ENCODE measurements at places on chromosomes 3 and 15.
A peak's percentile ranks its signal among the peaks of the same experiment; 100 is the strongest.

DNA sequence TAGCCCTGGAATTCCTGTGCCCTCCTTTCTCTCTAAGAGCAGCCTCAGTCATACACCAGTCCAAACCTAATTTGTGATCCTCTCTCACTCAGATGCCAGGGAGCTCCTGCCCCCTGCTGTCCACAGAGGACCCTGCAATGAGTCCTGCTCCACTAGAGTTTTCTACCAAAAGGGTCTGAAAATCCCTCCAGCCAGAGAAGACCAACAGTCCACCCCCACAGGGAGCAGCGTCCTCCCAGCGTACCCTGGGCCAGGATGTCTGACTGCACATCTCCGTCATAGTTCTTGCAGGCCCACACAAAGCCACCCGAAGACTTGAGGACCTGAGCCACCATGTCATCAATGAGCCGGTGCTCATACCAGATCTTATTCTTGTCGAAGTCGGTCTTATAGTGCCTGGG, 15.4 kb downstream of the IDH2 start:
- no peak for DNase-seq

DNA sequence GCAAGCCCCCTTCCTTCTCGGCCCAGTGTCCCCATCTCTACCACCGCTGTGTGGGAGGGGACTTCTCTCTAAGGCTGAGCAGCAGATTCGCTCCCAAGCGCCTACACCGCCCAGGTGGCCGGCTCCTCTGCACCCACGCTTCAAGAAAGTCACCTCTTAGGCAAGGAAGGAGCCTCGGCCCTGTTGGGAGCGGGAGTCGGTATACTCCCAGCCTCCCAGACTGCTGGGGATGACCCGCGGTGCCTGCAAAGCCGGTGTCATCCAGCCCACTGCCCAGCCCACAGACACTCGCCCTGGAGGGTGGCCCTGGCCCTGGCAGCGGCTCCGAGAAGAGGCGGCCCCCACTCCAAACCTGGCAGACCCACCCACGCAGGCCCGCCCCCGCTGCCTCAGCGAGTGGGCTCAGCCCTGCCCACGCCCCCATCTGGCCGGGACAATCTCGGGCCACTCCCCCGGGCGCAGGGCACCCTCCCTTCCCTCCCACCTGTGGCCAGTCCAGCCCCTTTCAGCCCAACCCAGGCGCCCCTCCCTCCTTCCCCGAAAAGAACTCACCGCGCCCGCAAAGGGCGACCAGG, 396 bp downstream of the CHRNB4 start:
- no peak for DNase-seq

GRCh38 chr15:92074646-92075045, 221.1 kb downstream of the SLCO3A1 start:
- DNase-seq = no peak

- no peak for DNase-seq
Measured at GRCh38 chr3:111993038-111993437, 5.7 kb upstream of the TAGLN3 start.

DNA sequence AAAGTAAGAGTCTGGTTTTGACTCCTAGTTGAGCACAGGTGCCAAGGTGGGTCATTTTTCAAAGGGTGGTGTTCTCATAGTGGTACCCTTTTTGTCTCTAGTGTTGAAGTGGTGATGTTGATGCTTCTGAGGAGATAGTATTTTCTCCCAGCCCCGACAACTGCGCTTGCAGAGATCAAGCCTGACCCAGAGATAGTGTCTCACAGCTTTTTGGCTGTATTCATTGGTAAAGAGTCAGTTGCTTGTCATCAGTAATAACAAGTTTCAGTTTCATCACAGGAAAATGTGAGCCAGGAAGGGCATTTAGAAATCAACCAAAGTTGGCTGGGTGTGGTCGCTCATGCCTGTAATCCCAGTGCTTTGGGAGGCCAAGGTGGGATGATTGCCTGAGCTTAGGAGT, 139.3 kb downstream of the NFKBIZ start:
- DNase-seq = no peak

DNA sequence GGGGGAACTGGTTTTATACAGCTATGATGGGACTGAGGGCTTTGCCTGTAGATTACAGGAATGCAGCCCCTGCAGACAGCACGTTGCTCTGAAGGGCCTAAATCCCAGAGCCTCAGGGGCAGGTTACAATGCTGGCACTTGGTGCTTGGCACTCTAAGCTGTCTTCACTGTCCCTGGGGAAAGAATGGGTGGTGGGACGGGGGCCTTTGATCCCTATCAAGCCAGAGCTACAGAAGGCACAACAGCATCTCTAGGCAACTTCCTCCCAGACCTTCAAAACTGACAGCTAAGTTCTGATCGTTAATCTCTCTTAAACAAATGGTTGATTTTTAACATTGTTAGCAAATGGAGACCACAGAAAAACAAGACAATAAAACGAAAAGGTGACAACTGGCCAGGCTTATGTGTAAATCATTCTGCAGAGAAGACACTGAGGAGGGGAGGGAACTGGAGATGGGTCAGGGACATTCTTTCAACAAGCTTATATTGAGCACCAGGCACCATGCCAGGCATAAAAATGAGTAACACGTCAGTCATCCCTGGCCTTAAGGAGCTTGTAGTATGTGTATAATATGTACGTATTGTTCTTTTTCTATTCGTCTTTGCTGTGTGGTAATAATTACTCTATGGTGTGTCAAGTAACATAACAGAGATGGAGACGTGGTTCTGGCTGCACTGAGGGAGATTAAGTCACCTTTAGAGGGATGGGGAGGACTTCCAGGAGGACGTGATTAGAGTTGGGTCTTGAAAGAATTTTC, 49.1 kb downstream of the CA12 start:
- DNase-seq = peak; percentile 26

All from SW 1271 (cell line).